Chondrocyte (in vitro differentiated cells): ENCODE measurements at places on chromosomes 7 and 10.
A peak's percentile ranks its signal among the peaks of the same experiment; 100 is the strongest.

DNA sequence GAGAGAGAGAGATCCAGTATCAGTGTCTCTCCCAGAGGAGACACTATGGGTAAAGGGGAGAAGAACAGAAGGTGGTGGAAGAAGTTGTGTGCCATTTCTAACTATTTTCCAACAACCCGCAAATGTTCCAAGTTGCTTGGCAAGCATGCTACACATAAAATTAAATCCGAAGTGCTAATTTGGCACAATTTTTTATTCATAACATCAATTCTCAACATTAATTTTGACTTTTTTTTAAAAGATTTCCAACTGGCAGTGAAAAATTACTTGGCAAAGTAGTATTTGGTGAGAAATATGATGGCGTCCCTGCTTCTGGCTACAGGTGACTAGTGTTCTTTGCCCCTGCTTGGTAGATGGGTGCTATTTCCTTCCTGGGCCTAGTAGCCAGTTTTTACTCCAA is 622.0 kb downstream of the SORCS1 start:
- no peak overlapping the region for H3K27ac ChIP-seq
- H3K4me1 ChIP-seq: peaks cover 5% of the 10 kb centered on the region
- H3K36me3 ChIP-seq: no peaks in the 10 kb centered on the region
- no peak for DNase-seq
- H3K4me3 ChIP-seq: no peak overlapping the region
- H3K27me3 ChIP-seq: peaks cover 11% of the 10 kb centered on the region

DNA sequence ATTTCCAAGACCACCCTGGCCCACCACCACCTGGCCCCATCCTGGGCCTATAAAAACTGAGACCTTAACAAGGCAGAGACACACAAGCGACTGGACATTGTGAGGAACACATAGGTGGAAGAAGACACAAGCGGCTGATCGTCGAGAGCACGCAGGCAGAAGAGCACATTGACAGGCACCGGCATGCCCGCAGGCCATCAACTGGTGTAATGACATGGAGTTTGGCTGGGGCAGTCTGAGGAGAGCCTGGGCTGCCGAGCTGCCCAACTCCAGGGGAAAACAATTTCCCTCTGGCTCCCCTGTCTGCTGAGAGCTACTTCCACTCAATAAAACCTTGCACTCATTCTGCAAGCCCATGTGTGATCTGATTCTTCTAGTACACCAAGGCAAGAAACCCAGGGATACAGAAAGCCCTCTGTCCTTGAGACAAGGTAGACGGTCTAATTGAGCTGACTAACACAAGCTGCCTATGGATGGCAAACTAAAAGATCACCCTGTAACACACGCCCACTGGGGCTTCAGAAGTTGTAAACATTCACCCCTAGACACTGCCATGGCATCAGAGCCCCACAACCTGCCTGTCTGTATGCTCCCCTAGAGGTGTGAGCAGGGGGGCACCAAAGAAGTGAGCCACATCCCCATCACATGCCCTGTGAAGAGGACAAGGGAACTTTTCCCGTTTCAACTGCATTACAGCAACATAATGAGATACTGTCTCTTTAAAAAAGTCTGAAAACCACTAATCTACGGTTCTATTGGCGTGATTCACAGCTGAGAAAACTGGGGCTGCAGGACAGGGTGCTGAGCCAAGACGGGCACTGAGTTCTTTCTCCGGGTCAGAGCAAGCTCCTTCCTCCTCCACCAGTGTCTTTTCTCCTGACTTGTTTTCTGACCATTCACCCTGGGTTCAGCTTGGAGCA is 18.5 kb upstream of the TNS3 start:
- no peaks in the 10 kb centered on the region for H3K27me3 ChIP-seq
- peaks cover 66% of the 10 kb centered on the region for H3K4me1 ChIP-seq
- peak overlapping the region; percentile 96 for H3K27ac ChIP-seq
- peaks cover 2% of the 10 kb centered on the region for H3K36me3 ChIP-seq

- H3K27ac ChIP-seq: no peak overlapping the region
- H3K4me3 ChIP-seq: no peak overlapping the region
- no peak for DNase-seq
- no peaks in the 10 kb centered on the region for H3K27me3 ChIP-seq
- peaks cover 10% of the 10 kb centered on the region for H3K4me1 ChIP-seq
- H3K36me3 ChIP-seq: no peaks in the 10 kb centered on the region
These were observed 12.0 kb downstream of the EEPD1 start for GRCh38 chr7:36165059-36165458.

DNA sequence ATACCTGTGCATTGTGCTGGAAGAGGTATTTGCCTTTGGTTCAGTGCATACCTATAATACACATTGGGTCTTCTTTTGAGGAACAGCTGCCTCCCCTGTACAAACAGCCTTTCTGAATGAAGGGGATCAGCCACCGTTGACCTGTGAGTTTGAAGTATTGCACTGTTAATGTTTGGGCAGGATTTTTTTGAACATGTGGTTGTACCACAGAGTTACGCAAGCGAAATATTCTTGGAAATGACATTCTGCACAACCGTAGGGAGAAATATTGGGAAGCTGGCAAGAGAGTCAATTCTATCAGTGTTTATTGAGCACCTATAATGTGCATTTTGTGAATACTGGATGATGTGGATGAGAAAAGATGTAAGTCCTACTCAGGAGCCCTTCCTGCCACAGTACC is 270.6 kb downstream of the AUTS2 start:
- peaks cover 32% of the 10 kb centered on the region for H3K4me1 ChIP-seq
- no peaks in the 10 kb centered on the region for H3K36me3 ChIP-seq
- no peaks in the 10 kb centered on the region for H3K27me3 ChIP-seq

DNA sequence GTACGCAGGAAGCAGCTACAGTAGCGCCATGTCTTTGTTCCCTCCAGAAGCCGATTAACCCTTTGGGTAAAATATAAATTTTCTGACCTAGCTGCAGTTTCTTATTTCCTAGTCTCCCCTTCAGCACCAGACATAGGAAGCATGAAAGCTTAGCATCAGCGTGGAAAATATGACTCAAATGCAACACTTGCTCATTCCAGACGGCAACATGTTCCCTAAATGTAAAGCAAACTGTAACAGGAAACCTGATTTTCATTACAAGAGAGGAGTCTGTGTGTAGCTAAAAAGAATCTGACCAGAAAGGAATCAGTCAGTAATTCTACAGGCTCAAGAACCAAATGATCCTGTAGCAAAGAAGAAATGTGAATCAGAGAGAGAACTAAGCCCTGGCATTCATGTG is 219.2 kb downstream of the C7orf25 start:
- H3K4me3 ChIP-seq: no peak overlapping the region
- H3K36me3 ChIP-seq: no peaks in the 10 kb centered on the region
- peaks cover 6% of the 10 kb centered on the region for H3K27me3 ChIP-seq
- H3K27ac ChIP-seq: peak overlapping the region; percentile 53
- DNase-seq: no peak
- peaks cover 28% of the 10 kb centered on the region for H3K4me1 ChIP-seq

GRCh38 chr10:97633921-97634320 is 621 bp upstream of the MORN4 start:
- H3K27me3 ChIP-seq: no peaks in the 10 kb centered on the region
- peaks cover 15% of the 10 kb centered on the region for H3K4me1 ChIP-seq
- H3K27ac ChIP-seq: no peak overlapping the region
- H3K4me3 ChIP-seq: peak overlapping the region; percentile 99

DNA sequence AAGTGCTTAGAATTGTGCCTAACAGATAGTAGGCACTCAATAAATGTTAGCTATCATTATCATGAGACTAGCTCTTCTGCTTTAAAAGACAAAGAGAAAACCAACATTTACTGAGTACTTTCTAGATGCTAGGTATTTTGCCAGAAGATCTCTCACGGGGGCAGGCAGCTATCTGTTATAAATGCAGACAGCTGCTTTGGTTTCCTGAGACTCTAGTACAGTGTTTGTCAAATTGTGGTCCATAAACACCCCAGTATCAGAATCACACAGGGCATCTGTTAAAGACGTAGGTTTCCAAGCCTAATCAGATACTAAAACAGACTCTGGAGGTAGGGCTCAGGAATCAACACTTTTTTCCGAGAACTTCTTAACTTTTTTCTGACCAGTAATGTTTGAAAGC is 13.9 kb downstream of the FAM133B start:
- H3K4me3 ChIP-seq: no peak overlapping the region
- peaks cover 20% of the 10 kb centered on the region for H3K36me3 ChIP-seq
- H3K27ac ChIP-seq: no peak overlapping the region
- no peaks in the 10 kb centered on the region for H3K4me1 ChIP-seq
- H3K27me3 ChIP-seq: no peaks in the 10 kb centered on the region
- DNase-seq: no peak
